Vagina (tissue), 2 donors: ENCODE measurements at places on chromosomes 1 and 21. TPM values are rescaled to one million over a fixed set of nuclear protein-coding genes. Genes with fewer than 3 reads are reported as not detected.

DNA sequence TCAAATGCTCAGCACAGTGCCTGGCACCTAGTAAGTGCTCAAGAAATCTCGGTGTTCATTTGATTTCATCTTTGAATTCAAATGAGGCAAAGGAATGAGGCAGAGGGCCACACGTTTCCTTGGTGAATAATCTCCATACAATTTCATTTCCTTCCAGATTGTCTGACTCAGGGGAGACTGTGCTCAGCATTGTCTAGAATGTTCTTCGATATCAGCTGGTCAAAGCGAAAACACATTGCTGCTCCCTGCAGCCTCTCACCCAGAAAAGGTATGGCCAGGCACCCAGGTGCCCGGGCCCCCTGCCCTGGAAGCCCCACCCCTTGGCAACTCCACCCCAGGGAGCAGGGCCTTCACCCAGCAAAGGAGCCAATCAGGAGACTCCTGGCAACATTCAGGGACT lies 55.8 kb downstream of the FBXO2 start:
- no peak for DNase-seq

The MYOM3 gene
- total RNA-seq, result 0.25 TPM

The DISP3 gene
- total RNA-seq, result not detected

The SPATA46 gene
- not detected for total RNA-seq

GRCh38 chr1:8739377-8739776 lies 78.1 kb downstream of the RERE start:
- no peak for DNase-seq

GRCh38 chr1:118154220-118154619 lies 30.8 kb downstream of the SPAG17 start:
- DNase-seq, result no peak

DNA sequence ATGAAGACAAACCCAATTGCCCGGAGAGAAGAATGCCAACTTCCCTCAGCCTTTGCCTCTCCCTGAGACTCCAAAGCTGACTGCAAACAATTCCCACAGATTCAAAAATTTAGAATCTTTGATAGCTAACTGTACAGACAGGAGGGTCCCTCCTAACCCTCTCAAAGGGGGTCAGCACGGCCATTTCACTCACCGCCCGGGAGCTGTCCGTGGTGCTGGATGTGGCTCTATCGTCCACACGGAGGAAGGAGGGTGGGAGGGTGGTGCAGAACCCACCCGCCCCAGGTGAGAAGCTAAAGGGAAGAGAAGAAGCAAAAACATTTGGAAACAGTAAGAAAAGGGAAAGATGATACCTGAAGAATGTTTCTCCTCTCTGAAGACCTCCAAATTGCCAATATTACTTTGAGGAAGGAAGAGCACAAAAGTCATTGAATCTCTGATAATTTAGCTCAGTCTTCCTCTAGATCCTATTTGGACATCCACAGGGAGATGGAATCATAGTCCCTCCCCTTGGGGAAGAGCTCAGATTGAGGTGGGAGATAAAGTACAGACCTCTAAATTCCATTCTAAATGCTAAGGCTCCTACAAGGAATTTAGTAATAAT lies 45.6 kb downstream of the RHBG start:
- DNase-seq, result no peak

DNA sequence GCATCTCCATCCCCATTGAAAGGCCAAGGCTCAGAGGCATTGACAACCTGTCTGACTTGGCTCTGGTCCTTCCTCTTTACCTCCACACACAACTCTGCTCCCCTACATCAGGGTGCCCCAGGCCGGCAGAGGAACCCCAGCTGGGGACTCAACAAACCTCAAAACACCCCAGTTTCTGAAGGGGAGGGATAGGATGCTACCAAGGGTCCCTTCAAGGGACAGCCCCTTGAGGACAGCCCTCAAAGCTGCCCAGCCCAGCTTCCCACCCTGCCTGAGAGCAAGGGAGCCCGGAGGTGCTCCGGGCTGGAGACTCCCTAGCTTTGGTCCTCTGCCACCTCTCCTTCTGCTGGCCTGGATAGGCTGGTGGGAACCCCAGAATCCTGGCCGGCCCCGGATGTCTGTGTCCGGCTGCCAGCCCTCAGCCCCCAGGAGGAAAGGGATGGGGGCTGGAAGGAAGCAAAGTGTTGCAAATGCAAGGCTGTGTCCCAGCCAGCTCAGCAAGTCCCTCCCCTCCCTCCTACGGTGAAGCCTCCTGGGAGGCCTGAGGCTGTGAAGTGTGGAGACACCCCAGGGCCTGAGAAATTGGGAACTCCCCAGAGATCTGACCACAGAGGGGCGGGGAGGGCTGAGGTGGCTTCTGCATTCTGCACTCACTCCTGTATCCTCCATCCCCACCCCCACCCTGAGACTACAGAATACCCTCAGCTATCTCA lies 1.1 kb upstream of the MARCKSL1 start:
- DNase-seq, result no peak

The TNFRSF9 gene
- not detected for total RNA-seq

DNA sequence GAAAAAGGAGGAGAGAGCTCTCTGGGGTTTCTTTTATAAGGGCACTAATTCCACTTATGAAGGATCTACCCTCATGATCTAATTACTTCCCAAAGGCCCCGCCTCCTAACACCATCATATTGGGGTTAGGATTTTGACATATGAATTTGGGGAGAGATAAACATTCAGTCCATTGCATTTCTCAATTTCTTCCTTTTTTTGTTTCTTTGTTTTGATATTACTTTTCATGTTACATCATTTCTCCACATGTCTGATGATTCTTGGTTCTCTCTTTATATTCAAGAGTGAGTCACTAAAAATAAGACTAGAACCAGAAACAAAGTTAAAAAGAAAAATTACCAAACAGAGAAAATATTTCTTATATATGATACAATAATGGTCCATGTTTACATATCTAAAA lies 63.2 kb upstream of the DUSP10 start:
- DNase-seq, result no peak

DNA sequence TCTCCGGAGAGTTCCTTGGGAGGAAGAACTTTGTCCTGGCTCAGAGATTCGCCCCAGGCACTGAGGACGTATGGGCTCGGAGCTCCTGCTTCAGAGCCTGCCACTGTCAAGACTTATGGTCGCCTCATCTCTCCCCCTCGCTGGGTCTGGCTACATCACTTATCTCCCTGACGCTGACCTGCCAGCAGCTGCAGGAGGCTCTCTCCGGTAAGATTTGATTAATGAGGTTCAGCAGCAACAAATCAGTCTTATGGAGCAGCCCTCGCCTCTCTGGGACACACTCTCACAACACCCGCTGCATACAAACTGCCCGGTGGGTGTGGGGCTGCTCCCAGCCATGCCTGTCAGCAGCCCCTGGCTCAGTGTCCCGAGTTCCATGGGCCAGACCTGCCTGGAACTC lies 297.8 kb downstream of the RRAGC start:
- DNase-seq, result no peak

DNA sequence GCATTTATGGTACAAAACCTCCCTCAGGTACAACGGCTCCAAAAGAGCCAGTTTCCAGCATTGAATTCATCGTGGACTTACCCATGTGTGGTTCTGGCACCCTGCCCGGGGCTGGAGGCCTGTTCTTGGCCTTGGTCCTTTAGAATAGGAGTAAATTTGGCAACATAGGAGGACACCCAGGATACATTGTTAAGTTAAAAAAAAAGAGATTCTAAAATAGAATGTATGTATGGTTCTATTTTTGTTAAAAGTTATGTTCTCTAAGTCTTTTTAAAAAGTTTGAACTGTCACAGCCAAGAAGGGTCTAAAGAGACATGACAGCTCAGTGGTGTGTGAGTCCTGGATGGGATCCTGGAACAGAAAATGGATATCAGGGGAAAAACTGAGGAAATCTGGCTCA lies 25.9 kb downstream of the EPHX1 start:
- no peak for DNase-seq

- no peak for DNase-seq
Observed at GRCh38 chr1:234849832-234850231, 239.9 kb upstream of the IRF2BP2 start.

GRCh38 chr1:175674186-175674585 lies 69.2 kb downstream of the TNR start:
- no peak for DNase-seq

DNA sequence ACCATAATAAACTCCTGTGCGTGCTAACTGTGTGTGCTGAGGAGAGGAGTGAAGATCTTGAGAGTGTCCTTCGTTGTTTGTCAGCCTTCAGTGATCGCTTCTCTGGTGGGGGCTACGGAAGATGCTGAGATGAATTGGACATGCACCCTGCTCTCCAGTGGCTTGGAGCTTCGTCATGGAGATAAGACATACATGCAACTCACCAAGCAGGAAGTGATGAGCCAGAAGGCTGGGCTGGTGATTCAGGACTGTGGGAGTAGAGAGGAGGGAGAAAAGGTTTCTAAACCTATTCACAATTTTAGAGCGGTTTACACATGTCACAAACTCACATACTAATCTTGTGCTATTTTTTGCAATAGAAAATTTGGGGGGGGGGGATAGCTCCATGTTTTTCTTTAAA lies 128.9 kb upstream of the ADAR start:
- no peak for DNase-seq

- no peak for DNase-seq
Observed at GRCh38 chr1:104760017-104760416, 1010.3 kb downstream of the AMY1C start.

The RAB13 gene
- 49.8 TPM for total RNA-seq

The CFHR4 gene
- not detected for total RNA-seq

The FASLG gene
- not detected for total RNA-seq

The GJC2 gene
- 4.4 TPM for total RNA-seq

- no peak for DNase-seq
Observed at GRCh38 chr1:26045722-26046245, at the start of gene SLC30A2. SLC30A2 (minus strand) TSS chr1:26046118; CDS start chr1:26045896, 222 bp downstream.

The SYTL1 gene
- 56.2 TPM for total RNA-seq

GRCh38 chr1:36845802-36846201 lies 188.5 kb downstream of the GRIK3 start:
- DNase-seq, result no peak

The CFHR2 gene
- total RNA-seq, result not detected

DNA sequence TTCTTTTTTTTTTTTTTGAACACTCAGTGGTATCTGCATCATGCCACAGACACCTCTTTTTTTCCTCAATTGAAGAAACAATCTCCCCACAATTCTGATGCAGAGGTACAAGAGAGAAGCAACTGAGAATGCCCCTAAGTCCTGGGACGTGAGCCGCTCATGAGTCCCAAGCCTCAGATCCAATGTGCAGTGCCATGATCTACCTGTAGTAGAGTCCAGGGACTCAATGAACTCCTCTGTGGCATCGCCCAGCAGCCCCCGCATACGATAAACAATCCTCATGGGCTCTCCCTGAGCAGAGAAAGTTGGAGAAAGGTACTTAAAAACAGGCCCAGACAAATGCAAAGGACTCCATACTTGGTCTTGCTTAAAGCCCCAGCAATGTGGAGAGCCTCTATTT lies 113.1 kb downstream of the UBR4 start:
- DNase-seq, result no peak

DNA sequence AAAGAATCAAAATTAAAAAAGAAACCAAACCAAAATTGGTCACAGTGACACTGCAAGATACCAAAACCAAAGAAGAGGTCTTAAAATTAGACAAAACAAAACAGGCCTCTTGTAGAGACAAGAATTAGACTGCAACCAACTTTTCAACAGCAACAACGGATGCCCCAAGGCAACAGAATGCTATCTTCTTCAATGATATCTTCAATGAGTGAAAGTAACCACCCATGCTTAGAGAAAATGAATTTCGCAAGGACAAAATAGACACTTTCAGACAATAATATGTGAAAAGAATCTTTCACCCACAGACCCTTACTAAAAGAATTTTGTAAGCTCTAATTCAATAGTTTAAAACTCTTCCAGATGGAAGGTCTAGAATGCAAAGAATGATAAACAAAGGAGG lies 41.7 kb downstream of the USP48 start:
- DNase-seq, result no peak

DNA sequence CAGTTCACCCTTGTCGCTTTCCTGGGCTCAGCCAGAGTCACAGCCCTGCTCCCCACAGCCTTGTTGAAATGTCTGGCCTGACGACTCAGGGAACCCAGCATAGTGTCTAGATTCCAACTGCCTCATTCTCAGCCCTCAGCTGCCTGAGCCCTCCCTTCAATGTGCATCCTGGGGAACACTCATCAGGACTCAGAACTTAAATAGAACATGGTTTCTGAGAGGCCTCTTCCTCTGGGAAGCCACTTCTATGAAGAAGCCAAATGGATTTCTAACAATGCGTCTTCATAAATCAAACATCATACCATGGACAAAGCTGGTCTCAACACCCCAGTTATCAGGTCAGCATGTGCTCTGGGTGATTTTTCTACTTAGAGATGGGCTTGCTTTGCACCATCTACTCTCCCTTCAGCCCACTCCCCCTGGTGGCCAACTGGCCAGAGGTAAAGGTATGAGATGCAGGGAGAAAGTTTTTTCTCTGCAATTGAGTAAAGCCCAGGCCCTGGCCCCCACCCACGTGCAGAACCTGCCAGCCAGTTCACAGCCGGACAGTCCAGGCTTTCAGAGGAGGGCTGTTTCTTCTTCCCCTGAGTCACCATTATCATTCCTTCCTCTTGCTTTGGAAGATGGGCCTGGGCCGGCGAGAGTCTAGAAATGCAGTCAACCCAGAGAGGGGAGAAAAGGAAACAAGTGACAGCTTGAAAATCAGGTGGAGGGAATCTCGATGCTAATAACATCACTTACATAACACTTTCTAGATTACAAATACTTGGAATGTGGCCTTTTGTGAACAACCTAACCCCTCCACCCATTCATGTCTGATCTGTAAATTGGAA lies 32.1 kb downstream of the CD244 start:
- DNase-seq, result no peak

The TRIM67 gene
- not detected for total RNA-seq

- no peak for DNase-seq
Observed at GRCh38 chr1:234144901-234145300, 228.4 kb upstream of the COA6 start.

GRCh38 chr1:2210786-2211185 lies 16.2 kb upstream of the FAAP20 start:
- no peak for DNase-seq

GRCh38 chr1:204161609-204162493 lies 4.3 kb downstream of the REN start:
- no peak for DNase-seq

The TFF2 gene
- total RNA-seq, result not detected

- no peak for DNase-seq
Observed at GRCh38 chr1:115670476-115671175, 28.9 kb downstream of the VANGL1 start.

DNA sequence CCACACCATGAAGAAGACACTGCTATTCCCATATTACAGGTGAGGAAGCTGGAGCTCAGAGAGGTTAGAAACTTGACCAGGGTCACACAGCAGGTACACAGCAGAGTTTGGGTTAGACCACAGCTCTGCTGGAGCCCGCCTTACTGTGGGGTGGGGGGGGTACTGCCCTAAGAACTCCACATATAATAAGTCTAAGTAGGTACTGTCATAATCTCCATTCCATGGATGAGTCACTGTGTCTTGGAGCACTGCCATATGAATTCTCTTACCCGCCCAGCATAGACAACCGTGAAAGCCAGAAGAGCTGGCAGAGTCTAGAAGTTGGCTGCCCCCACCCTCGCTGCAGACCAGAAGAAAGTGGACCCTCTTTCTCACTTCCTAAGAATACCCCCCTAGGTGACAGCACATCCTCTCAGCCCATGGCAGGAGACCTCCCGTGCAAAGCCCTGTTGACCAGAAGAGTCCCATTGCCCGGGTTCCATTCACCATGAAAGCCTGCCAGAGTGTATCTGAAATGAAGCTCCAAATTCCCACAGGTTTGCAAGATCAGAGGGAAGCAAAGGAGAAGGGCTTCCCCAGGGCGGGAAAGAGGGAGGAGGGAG lies 5.2 kb upstream of the PLA2G2D start:
- DNase-seq, result no peak

The LCE1E gene
- not detected for total RNA-seq

GRCh38 chr1:117758444-117759316 lies 152.8 kb downstream of the TENT5C start:
- no peak for DNase-seq

The CELA3B gene
- total RNA-seq, result not detected

The SDHC gene
- total RNA-seq, result 44.9 TPM
